ENCODE measurements at places on chromosomes 5 and 9.
A peak's percentile ranks its signal among the peaks of the same experiment; 100 is the strongest.

- no peaks in the 10 kb centered on the region for H3K36me3 ChIP-seq
- H3K4me3 ChIP-seq, result no peak overlapping the region
- H3K27ac ChIP-seq, result no peak overlapping the region
- no peaks in the 10 kb centered on the region for H3K27me3 ChIP-seq
Measured at GRCh38 chr5:172973931-172974330, 9.6 kb upstream of the ATP6V0E1 start.

GRCh38 chr5:109418712-109419352, 9.1 kb upstream of the PJA2 start:
- no peak for DNase-seq
- no peaks in the 10 kb centered on the region for H3K27me3 ChIP-seq
- H3K4me1 ChIP-seq, result no peaks in the 10 kb centered on the region
- no peak overlapping the region for H3K4me3 ChIP-seq
- H3K36me3 ChIP-seq, result no peaks in the 10 kb centered on the region

- no peak overlapping the region for H3K4me3 ChIP-seq
- no peaks in the 10 kb centered on the region for H3K27me3 ChIP-seq
- H3K36me3 ChIP-seq, result no peaks in the 10 kb centered on the region
- DNase-seq, result no peak
- H3K27ac ChIP-seq, result no peak overlapping the region
- H3K4me1 ChIP-seq, result no peaks in the 10 kb centered on the region
Measured at GRCh38 chr5:73204733-73205132, 31.7 kb downstream of the TMEM174 start.

DNA sequence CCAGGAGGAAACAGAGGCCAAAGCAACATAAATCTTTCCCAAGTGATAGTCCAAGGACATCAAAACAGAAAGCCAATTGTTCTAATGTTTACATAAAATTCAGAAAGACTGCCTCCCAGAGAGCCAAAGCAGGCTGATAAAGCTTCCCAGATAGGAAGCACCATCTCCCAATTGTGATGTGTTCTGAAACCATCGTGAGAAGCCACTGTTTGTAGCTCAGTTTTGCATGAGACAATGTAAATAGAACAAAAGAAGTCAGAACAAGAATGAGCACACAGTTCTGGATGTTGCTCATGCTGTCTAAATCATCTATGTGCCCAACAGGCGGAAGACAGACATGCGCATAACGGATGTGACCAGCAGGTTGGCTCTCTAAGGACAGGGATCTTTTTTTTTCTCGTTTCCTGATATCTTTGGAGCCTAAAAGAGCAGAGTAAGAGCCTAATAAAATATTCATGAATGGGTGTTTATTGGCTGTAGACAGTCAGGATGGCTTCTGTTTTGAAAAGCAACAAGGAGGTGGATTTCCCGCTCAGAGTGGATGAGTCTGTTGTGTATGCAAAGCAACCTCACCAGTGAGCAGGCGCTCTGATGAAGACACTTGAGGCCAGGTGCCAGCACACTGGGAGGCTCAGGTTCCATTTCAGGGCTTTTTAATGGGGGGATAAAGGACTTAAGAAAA, 113.6 kb downstream of the GNA14 start:
- H3K27ac ChIP-seq, result no peak overlapping the region
- no peak for DNase-seq
- H3K27me3 ChIP-seq, result no peaks in the 10 kb centered on the region
- H3K36me3 ChIP-seq, result no peaks in the 10 kb centered on the region
- no peaks in the 10 kb centered on the region for H3K4me1 ChIP-seq

DNA sequence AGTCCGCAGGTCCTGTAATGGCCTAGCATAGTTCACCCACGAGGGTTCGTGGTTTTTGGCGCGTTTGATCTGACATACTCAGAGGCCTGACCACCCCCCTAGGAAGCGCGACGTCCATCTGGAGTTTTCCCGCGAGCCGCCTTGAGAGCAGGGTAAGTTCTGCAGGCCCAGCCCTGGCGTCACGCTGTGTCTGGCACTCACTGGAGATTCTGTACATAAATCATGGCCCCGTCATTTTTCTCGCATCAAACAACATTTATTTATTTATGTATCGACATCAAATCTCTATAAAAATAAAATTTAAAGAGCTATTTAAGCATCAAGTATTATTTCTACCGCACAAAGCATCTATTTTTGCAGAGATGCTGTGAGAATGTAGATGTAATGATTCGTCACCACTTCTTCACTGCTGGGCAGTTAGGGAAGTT, 437 bp upstream of the TRIM41 start:
- peak overlapping the region; percentile 81 for H3K4me3 ChIP-seq
- DNase-seq, result no peak
- peaks cover 6% of the 10 kb centered on the region for H3K4me1 ChIP-seq
- no peaks in the 10 kb centered on the region for H3K36me3 ChIP-seq
- peak overlapping the region; percentile 94 for H3K27ac ChIP-seq
- no peaks in the 10 kb centered on the region for H3K27me3 ChIP-seq

- H3K27me3 ChIP-seq, result no peaks in the 10 kb centered on the region
- peaks cover 34% of the 10 kb centered on the region for H3K36me3 ChIP-seq
Measured at GRCh38 chr9:95458666-95459065, 58.1 kb downstream of the PTCH1 start.

GRCh38 chr5:51465165-51465564, 81.9 kb downstream of the ISL1 start:
- no peak for DNase-seq
- no peaks in the 10 kb centered on the region for H3K4me1 ChIP-seq
- no peak overlapping the region for H3K4me3 ChIP-seq

DNA sequence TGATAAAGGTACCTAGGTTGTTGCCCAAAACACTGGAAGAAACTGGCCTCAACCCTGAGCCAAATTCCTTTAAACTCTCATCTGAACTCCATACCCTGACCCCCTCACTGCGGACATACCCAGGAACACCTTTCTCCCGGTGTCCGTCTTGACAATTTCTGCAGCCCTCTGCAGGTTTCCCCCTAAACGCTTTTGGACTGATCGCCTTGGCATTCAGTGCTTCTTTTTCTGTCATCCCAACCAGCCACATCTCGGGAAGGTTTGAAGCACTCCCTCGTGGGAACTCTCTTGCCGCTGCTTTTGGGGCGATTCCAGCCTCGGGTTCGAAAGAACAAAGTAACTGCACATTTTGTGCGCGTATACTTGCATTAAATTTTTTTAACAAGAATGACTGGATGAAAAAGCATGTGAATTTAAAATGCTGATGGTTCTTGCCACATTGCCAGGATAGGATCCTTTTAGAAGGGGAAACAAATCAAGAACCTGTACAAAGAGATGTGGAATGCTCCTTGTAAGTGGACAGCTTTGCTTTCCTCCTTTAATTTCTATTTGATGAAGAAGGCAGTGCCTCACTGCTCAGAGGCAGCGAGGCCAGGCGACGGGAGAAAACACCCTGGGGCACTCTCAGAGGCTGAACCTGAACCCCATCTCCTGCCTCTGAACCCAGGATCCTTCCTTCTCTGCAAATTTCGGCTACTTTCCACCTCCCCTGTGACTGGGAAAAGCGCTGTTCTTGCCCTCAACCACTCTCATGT, 615 bp downstream of the PSMD5 start:
- H3K27me3 ChIP-seq, result no peaks in the 10 kb centered on the region
- H3K36me3 ChIP-seq, result no peaks in the 10 kb centered on the region
- H3K4me1 ChIP-seq, result peaks cover 25% of the 10 kb centered on the region
- peak overlapping the region; percentile 75 for H3K4me3 ChIP-seq
- H3K27ac ChIP-seq, result peak overlapping the region; percentile 89

DNA sequence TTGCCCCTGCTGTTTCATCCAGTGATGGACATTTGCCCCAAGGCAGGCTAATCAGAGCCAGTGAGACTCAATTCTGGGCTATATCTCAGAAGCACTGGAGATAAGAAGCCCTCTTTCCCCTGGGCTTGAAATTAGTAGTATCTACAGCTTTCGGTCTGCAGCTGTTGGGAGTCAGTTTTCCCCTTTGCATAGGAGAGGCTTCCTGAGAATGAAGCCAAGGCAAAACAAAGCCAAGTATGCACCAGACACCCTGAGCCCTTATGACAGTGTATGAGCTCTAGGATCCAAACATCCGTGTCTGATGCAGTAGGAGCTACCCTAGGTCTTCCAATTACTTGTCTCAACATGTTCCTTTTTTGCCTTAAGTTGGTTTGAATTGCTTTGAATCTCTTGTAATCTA, 79.2 kb upstream of the PANK3 start:
- DNase-seq, result no peak
- H3K4me1 ChIP-seq, result no peaks in the 10 kb centered on the region
- no peak overlapping the region for H3K4me3 ChIP-seq
- H3K27me3 ChIP-seq, result no peaks in the 10 kb centered on the region
- H3K27ac ChIP-seq, result no peak overlapping the region

GRCh38 chr5:156974328-156974727, 11.3 kb upstream of the TIMD4 start:
- H3K4me1 ChIP-seq, result no peaks in the 10 kb centered on the region
- H3K4me3 ChIP-seq, result no peak overlapping the region
- no peak overlapping the region for H3K27ac ChIP-seq

DNA sequence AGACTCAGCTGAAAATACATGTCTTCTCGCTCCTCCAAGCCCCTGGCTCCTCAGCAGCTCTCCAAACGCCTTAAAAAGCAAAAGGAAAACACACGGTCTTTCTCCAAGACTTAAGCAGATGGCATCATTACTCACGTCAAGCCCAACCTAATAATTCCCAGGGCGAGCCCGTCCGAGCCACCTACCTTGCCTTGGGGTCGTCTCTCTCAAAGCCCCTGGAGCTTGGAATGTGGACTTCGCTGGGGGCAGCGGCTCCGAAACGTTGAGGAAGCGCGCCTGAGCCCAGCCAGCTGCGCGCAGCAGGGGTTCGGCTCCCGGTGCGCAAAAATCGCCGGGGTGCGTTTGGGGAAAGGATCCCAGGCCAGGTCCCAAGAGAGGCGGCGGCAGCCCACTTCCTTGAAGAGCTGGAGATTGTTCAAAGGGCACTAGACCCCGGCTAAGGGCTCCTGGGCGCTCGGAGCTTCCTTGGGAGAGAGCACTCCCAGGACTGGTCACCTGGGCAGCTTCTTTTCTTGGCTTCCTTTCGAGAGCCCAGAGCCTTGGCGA, 395 bp downstream of the DRD1 start:
- H3K4me3 ChIP-seq, result peak overlapping the region; percentile 73
- peaks cover 3% of the 10 kb centered on the region for H3K4me1 ChIP-seq
- peaks cover 4% of the 10 kb centered on the region for H3K27me3 ChIP-seq
- H3K27ac ChIP-seq, result no peak overlapping the region
- H3K36me3 ChIP-seq, result no peaks in the 10 kb centered on the region
- DNase-seq, result no peak

- no peak overlapping the region for H3K4me3 ChIP-seq
- no peak for DNase-seq
- H3K36me3 ChIP-seq, result no peaks in the 10 kb centered on the region
- no peaks in the 10 kb centered on the region for H3K4me1 ChIP-seq
- H3K27me3 ChIP-seq, result no peaks in the 10 kb centered on the region
Measured at GRCh38 chr5:139962445-139962844, 80.7 kb downstream of the NRG2 start.

GRCh38 chr5:167871091-167871490, 420.4 kb upstream of the WWC1 start:
- H3K36me3 ChIP-seq, result no peaks in the 10 kb centered on the region
- H3K27ac ChIP-seq, result no peak overlapping the region
- H3K4me3 ChIP-seq, result no peak overlapping the region
- H3K4me1 ChIP-seq, result no peaks in the 10 kb centered on the region
- DNase-seq, result no peak

DNA sequence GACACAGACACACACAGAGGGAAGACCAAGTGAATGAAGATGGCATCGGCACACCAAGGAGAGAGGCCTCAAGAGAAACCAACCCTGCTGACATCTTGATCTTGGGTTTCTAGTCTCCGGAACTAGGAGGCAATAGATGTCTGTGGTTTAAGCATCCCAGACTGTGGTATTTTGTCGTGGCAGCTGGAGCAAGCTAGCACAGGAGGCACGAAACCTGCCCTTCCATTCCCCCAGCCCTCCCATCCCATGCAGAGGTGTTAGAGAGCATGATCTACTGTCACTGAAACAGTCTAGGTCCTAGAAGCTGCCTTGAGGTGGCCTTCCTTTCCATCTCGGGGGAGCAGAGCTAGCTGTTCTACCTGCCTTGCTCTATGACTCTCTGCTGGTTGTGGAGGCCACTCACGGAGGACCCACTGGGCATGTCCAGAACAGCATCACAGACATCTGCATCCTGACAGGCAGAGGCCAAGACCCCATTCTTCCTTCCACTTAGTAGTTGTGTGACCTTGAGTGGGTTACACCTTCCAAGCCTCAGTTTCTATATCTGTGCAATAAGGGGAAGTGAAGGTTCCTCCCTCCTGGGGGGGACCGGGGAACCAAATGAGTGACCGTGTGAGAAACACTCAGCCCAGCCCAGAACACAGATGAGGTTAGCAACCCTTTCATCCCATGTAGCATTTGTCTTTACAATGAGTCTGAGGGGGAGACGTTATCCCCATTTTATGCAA, 134.3 kb upstream of the BOD1 start:
- no peaks in the 10 kb centered on the region for H3K36me3 ChIP-seq
- no peaks in the 10 kb centered on the region for H3K27me3 ChIP-seq
- H3K27ac ChIP-seq, result no peak overlapping the region
- no peaks in the 10 kb centered on the region for H3K4me1 ChIP-seq
- no peak for DNase-seq
- no peak overlapping the region for H3K4me3 ChIP-seq

DNA sequence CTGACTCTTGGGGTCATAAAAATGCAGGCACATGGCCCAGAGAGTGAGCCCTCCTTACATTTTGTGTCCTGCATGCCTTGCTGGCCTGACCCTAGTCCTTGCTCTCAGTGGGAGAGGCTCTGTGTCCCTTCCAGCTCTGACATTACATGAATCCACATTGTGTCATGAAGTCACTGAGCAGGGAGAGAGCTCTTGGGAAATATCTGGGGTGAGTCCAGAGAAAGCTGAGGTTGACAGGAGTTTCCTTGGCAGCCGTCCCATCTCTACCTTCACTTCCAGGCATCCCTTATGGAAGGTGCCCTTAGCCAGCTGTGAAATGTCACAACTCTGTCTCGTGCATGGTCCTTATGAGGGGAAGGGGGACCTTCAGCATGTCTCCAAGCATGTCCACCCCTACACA, 41.0 kb downstream of the FAT2 start:
- H3K27ac ChIP-seq, result no peak overlapping the region
- H3K36me3 ChIP-seq, result no peaks in the 10 kb centered on the region
- H3K4me3 ChIP-seq, result no peak overlapping the region

DNA sequence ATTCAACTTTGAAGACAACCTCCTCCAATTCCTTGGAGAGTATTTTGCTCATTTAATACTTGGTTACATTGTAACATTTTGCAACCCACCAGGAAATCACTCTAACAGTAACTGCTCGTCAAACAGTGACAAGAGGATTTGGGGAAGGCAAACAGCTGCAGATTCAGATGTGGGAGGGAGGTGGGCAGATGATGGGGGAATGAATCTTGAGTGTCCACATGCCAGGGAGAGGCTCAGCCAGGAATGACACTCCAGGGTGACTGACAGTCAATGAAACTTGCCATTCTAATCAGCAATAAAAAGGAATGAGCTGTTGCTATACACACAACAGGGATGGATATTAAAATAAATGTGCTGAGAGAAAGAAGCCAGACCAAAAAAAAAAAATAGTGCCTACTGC, 97.7 kb upstream of the ANKRD55 start:
- H3K4me1 ChIP-seq, result peaks cover 3% of the 10 kb centered on the region
- no peak overlapping the region for H3K27ac ChIP-seq
- no peak for DNase-seq
- no peaks in the 10 kb centered on the region for H3K27me3 ChIP-seq
- no peak overlapping the region for H3K4me3 ChIP-seq

- peak; percentile 34 for DNase-seq
- H3K27ac ChIP-seq, result no peak overlapping the region
- no peak overlapping the region for H3K4me3 ChIP-seq
- no peaks in the 10 kb centered on the region for H3K36me3 ChIP-seq
Measured at GRCh38 chr9:98570663-98571440, 137.9 kb downstream of the GABBR2 start.

- H3K27ac ChIP-seq, result no peak overlapping the region
- no peak for DNase-seq
- H3K36me3 ChIP-seq, result no peaks in the 10 kb centered on the region
- no peak overlapping the region for H3K4me3 ChIP-seq
Measured at GRCh38 chr9:26308328-26308727, 584.3 kb downstream of the CAAP1 start.

Measured in ascending aorta (tissue), 2 donors.